ENCODE measurements at places on chromosomes 6 and 20.

DNA sequence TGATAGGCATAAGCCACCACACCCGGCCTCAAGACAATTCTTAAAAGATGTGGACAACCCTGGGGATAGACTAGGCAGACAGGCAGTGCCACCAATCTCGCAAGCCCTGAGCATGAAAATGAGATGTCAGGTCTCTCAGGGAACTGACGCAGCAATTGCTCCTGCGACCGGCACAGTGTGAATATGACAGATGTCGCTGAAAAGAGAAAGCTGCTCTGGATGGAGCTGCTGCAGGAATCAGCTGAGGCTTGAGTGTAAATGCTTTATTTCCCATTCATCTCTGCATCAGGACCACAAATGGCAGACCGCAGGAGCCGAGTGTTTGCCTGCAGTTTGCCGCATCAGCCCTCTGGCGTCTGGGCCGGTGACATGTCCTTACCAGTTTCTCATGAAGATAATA lies 68.4 kb downstream of the TFAP2C start:
- no peak for DNase-seq

GRCh38 chr6:31547727-31548543 lies 527 bp downstream of the NFKBIL1 start:
- DNase-seq: no peak

DNA sequence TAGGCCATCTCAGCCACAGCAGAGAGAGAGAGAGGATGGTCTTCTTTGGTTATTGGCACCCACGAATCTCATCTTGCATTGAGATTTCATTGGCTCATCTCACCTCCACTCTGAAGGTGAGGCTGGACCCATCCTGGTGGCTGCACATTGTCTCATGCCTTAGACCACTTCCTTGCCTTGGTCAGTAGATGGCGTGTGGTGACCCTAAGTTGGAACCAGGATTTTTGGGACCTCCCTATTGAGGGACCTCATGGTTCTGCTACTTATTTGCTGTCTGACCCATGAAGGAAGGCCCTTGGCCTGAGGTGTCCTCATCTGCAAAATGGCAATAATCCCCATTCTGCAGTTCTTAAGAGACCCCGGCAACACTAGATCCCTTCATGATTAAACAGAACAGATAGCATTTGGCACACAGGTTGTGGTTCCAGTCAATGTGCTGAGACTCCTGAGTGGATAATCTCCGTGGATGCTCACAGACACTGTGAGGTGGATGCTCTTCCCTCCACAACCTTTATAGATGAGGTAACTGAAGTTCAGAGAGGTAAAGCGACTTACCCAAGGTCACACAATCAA lies 21.5 kb upstream of the AAR2 start:
- DNase-seq: no peak

DNA sequence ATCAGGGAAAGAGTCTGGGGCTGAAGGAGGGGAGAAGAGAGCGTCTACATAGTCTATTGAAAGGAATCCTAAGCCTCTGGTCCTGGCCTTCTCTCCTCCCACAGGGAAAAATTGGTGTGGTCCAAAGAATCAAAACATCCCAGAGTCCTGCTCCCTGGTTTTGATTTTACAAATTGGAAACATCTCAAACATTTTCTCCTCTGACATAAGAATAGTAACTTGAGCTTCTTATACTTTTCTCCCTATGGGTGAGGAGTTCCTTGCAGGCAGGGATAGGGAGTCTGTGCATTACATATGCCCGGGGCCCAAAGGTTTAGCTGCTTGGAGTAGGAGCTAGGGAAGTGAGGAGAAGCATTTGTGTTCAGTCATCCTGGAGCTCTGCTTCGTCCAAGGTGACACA lies 120.0 kb upstream of the GGTLC1 start:
- no peak for DNase-seq

DNA sequence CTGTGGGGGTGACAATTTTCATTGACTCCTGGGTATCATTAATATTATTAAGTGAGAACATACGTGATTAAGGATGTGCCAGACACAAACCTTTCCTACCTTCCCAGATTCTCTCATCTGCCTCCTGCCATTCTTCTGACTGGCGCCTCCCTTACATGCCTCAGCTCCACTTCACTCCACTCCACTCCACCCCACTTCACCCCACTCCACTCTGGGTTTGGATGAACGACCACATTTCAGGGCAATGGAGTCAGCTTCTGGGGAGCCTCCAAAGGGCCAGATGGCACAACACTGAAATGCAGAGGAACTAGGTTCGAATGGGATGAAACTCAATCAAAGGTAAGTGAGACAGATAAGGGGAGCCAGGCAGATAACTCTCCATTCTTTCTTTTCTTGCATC lies 40.5 kb upstream of the LRRC1 start:
- no peak for DNase-seq

GRCh38 chr6:13278991-13279390 lies 49.3 kb downstream of the TBC1D7 start:
- no peak for DNase-seq

GRCh38 chr6:10968776-10969175 lies 75.3 kb downstream of the ELOVL2 start:
- DNase-seq: no peak
